ENCODE measurements at places on chromosomes 11 and 22.

GRCh38 chr11:77171254-77171653 lies 43.2 kb downstream of the MYO7A start:
- no peak for DNase-seq

DNA sequence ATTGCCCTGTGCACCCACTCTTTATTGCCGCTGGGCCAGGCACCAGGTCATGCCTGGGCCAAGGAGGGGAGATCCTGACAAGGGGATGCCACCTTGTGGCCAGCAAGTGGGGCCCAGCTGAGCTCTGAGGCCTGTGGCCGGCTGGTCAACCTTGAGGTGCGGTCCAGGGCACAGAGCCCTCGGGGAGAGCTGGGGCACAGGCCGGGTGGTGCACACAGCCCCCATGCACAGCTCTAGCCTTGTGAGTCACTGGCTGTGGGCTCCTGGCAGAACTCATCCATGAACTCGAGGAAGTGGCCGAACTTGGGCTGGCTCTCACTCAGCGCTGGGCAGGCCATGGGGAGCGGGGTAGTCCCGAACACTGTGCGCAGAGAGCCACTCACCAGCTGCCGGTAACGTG lies 94.3 kb downstream of the RNF169 start:
- no peak for DNase-seq

- no peak for DNase-seq
Observed at GRCh38 chr11:79786961-79787360, 346.1 kb upstream of the TENM4 start.

GRCh38 chr11:12853325-12853651 lies 155.8 kb upstream of the RASSF10 start:
- DNase-seq = no peak

DNA sequence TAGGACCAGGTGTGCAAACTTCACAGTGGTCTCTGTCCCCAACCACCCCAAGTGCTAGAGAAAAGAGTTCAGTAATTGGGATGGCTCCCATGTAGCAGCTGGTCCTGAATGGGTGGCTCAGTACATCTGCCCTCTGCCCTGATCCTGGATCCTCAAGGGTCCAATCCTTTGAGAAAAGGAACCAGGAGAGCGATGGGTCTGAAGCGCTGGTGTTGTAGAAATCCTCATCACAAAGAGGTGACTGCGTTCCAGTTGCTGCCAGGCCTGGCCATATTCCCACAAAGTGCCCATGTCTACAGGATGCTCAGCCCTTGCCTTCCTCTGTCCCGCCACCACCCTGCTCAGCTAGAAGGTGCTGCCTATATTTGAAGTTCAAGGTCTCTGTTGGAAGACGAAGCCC lies 6.2 kb upstream of the C22orf39 start:
- no peak for DNase-seq

- no peak for DNase-seq
Observed at GRCh38 chr11:75768909-75769771, 562 bp downstream of the DGAT2 start.

All from NCI-H187 treated with DMSO at 0.1 percent for 48 hours (cell line).